Myocyte (in vitro differentiated cells): ENCODE measurements at places on chromosomes 2 and 18. TPM values are rescaled to one million over a fixed set of nuclear protein-coding genes. Genes with fewer than 3 reads are reported as not detected.

ELOA2 gene
- not detected in 2 replicates for total RNA-seq

GRB14 gene
- total RNA-seq, result 0.43 and 0.52 TPM in 2 replicates

ACVR1C gene
- 4.0 and 7.8 TPM in 2 replicates for total RNA-seq

SERPINB13 gene
- not detected in 2 replicates for total RNA-seq

SERPINB2 gene
- 0.40 and 1.3 TPM in 2 replicates for total RNA-seq

FOXI3 gene
- total RNA-seq, result not detected in 2 replicates

COLEC12 gene
- total RNA-seq, result 1.5 and 2.7 TPM in 2 replicates

CTAGE1 gene
- 0.05 TPM in 1 of 2 replicates, not detected in the other for total RNA-seq

ATOH8 gene
- total RNA-seq, result 7.2 and 8.3 TPM in 2 replicates

NMUR1 gene
- not detected in 2 replicates for total RNA-seq

MC2R gene
- not detected in 2 replicates for total RNA-seq

MLPH gene
- 47.0 and 51.0 TPM in 2 replicates for total RNA-seq

ASB18 gene
- total RNA-seq, result 0.24 and 0.31 TPM in 2 replicates

PLCL1 gene
- 0.83 and 2.5 TPM in 2 replicates for total RNA-seq

ABCB11 gene
- 0.05 TPM in 1 of 2 replicates, not detected in the other for total RNA-seq

MROH2A gene
- not detected in 2 replicates for total RNA-seq

BOK gene
- total RNA-seq, result 69.7 and 114 TPM in 2 replicates

POTEJ gene
- not detected in 2 replicates for total RNA-seq

ERBB4 gene
- 0.16 TPM in 1 of 2 replicates, not detected in the other for total RNA-seq

CYBRD1 gene
- total RNA-seq, result 163 and 175 TPM in 2 replicates
